ENCODE measurements at places on chromosomes 1 and 21.

DNA sequence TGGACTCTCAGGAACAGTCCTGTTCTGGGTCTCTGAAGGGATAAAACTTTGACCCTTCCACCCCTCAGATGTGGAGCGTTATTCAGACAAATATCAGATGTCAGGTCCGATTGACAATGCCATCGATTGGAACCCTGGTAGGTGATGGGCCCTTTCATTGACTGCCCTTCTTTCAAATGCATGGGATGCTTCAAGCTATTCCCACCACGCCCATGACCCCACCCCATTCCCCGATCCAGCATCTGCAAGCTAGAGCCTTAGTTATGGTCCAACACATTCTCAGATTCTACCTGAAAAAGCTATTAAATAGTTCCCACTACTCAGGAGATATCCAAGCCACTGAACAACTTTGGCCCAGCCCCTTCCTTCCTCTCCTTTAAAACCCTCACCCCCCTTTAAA is 12.5 kb downstream of the POLR3GL start:
- no peak for DNase-seq

GRCh38 chr1:239765163-239765562 is 326.5 kb upstream of the FMN2 start:
- DNase-seq = no peak

DNA sequence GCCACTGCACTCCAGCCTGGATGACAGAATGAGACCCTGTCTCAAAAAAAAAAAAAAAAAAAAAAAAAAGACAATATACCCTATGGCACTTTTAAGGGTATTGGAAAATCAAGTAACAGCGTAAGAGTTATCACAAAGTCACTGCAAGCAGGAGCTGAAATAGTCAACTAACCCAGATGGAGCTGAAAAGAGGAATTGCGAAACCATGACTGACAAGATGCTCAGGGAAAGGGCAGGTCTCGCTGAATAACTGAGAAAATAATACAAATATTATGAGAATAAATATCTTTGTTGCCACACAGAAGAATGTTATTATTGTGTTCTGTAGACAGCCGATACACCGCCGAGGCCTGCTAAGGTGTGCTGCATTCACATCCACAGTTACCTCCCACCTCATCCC is 17.8 kb downstream of the HLCS start:
- no peak for DNase-seq

DNA sequence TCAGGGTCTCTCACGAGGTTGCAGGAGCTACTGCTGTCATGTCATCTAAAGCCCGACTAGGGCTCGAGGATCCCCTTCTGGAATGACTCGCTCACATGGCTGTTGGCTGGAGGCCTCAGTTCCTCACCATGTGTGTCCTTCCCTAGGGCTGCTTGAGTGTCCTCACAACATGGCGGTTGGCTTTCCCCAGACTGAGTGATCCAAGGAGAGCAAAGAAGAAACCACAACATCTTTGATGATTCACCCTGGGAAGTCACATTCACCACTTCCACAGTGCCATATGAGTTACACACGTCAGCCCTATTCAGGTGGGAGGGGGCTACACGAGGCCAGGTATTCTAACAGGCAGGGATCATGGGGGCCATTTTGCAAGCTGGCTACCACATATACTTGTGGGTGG is 64.9 kb downstream of the FHAD1 start:
- DNase-seq = no peak

GRCh38 chr1:98792123-98792522 is 130.6 kb downstream of the SNX7 start:
- peak; percentile 48 for DNase-seq

- DNase-seq = no peak
Measured at GRCh38 chr1:85484264-85484663, 19.3 kb upstream of the DDAH1 start.

DNA sequence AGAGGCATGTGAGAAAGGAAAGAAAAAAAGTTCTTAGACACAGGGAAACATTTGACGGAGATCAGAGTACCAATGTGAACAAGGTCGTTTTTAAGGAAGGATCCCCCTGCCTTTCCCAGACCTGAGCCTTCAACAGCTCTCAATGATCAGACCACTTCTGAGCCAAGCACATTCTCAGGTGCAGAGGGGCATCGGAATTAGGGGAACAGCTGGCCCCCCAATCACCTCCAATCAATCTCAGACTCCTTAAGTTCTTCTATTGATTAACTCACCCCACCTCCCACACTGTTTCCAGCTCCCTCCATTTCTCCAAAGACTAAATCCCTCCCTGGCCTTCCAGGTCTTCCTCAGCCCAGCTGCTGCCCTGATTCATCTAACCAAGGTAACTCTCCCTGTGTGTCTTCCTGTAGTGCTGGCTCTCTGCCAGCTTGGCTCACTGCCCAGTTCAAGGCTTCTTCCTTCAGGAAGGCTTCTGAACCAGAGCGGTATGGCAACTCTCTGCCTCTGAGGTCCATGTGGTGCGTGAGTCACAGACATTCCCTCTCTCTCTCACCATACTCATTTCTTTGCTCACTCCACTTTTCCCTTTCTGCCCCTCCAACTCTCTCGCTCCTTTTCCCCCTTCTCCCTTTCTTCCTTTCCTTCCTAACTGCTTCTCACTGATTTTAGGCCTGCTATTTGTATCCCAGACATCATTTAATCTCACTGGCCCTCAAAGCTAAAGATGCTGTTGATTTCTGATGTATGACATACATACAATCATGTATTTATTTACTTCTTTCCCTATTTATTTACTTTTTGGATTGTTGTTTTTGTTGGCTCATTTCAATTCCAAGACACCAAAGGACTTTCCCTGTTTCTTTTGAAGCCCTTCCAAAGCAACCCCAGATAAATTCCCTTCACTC is 18.1 kb downstream of the CFAP45 start:
- DNase-seq = peak; percentile 89

- DNase-seq = no peak
Measured at GRCh38 chr1:202288177-202288576, 53.6 kb downstream of the UBE2T start.

- no peak for DNase-seq
Measured at GRCh38 chr1:214264196-214264595, 16.8 kb upstream of the SMYD2 start.

- no peak for DNase-seq
Measured at GRCh38 chr1:202689082-202689481, 21.2 kb downstream of the SYT2 start.

DNA sequence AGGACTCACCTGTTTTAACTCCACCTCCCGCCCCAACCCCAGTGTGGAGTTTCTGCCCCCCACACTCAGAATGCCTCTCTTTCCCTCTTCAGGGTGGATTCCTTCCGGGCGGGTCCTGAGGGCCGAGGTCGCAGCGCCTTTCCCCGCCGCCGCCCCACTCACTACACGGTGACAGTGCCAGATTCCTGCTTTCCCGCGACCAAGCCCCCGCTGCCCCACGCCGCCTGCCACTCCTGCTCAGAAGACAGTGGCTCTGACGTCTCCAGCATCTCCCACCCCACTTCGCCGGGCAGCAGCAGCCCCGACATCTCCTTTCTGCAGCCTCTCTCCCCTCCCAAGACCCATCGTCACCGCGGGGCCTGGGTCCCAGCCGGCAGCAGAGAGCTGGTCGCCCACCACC is 16.7 kb downstream of the INAVA start:
- no peak for DNase-seq

GRCh38 chr1:199172171-199173124 is 533.6 kb downstream of the PTPRC start:
- DNase-seq = no peak

GRCh38 chr1:93317207-93317606 is 28.5 kb upstream of the DR1 start:
- DNase-seq = no peak

GRCh38 chr1:195754874-195755273 is 853.4 kb downstream of the KCNT2 start:
- DNase-seq = no peak

DNA sequence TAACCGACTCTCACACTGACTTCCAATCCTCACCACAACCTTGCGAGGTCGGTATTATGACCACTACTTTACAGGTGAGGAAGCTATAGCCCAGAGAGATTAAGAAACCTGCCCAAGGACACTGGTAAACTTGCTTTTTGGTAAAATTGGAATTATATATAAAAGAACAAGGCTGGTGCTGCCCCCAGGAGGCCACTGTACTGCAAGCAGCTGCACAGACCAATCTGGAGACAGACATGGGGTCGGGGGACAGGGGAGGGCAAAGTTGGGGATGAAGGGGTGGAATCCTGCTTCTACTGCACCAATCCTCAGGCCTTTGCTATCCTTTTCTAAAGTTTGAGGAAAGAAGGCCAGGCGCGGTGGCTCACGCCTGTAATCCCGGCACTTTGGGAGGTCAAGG is 280.8 kb downstream of the SPATA17 start:
- DNase-seq = no peak

DNA sequence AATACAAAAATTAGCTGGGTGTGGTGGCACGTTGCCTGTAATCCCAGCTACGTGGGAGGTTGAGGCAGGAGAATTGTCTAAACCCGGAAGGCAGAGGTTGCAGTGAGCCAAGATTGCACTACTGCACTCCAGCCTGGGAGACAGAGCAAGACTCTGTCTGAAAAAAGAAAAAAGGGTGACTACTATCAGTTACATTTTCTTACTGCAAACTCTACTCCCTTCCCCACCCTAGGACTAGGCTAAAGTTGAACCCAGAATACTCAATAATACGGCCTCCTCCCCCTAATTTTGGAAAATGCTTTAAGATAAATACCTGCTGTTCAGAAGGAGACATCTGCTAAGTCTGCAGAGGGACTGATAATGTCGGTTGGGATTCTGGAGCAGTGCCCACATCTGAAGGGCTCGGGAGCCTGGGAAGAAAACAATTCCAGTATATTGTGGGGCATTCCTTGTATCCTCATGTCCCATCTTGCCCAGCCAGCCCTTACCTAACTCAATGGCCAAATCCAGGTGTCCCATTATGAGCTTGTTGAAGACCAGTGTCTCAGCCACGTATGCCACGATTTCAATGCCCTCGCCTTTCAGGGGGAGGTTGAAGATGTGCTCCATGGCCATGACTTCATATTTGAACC is 89.7 kb downstream of the ADCY10 start:
- DNase-seq = no peak

DNA sequence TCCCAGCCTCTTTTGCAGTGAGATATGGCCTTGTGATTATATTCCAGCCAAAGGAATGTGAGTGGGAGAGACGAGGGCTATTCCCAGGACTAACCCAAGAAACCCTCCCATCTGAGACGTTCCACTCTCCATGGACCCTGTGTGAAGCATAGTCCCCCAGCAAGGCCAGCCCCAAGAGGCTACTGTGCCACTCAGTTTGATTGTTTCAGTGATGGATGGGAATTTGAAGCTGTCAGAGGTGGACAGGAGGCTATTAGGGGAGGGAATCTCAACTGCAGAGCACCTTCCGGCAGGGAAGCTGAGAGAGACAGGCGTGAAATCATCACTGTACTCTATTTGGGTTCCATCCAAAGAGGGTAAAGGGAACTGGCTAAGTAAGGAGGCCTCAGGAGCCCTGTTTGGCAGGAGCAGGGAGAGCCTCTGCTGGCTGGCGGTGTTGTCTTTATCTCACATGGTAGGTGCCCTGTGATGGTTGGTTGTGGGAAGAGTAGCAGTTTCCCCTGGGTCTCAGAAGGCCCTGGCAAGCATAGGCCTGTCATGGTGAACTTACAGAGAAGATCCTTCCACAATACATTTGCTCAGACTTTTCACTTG is 3.4 kb upstream of the TEX35 start:
- no peak for DNase-seq

GRCh38 chr1:193850745-193851144 is 664.3 kb upstream of the B3GALT2 start:
- no peak for DNase-seq

- peak; percentile 97 for DNase-seq
Measured at GRCh38 chr1:68173936-68174737, 58.2 kb downstream of the WLS start.

GRCh38 chr1:198436276-198436675 is 104.2 kb downstream of the ATP6V1G3 start:
- no peak for DNase-seq

GRCh38 chr1:180385144-180385543 is 117.2 kb downstream of the ACBD6 start:
- DNase-seq = no peak

GRCh38 chr1:19385221-19385620 is 73.1 kb downstream of the SLC66A1 start:
- no peak for DNase-seq

DNA sequence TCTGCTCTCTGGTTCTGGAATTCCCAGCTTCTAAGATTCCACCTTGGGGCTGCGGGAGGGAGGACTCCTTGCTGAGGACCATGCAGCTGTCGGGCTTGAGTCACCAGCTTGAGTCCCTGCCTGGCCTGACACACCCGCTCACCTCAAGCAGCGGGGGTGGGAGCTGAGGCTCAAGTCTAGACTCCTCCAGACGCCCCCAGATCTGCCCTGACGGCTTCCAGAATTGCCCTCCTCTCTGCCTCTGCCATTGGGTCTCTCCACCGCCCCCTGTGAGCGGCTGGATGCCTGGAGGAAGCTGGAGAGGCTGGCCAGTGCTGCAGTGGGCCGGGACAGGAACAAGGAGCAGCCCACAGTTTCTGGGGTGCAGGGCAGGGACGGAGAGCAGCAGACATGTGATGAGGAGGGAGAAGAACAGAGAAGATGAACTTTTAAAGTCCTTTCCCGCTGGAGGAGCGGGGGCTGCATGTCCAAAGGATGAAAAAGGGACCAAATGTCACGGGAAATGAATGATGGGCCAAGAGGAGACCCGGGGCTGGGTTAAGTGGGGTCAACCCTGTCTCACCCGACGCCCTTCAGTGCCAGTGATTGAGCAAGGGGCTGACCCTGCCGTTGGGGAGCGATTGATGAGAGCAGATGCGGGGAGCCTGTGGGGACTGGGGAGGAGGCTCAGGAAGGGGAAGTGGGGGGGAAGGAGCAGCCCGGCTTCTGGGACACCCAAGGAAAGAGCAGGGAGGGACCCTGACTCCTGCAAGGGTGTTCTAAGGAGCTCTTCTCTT is 13.5 kb downstream of the CRABP2 start:
- no peak for DNase-seq

DNA sequence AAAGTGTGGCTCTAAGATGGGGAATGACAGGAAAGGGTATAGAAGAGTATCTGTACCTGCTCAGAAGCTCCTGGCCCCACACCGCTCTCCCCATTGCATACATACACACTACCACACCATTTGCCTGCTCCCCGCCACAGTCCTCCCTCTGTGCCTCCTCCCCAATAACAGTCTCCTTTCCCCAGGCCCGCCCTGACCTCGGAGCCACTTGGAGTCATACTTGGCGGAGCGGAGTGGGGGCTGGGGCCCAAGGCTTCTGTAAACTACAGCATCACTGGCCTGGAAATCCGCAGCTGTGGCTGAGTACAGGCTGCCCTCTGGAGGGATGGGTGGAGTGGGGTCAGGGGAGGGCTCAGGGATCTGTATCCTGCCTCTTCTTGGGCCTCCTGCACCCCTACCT is 8.6 kb downstream of the SEMA6C start:
- no peak for DNase-seq

- no peak for DNase-seq
Measured at GRCh38 chr1:54744696-54745095, 19.6 kb downstream of the PARS2 start.

DNA sequence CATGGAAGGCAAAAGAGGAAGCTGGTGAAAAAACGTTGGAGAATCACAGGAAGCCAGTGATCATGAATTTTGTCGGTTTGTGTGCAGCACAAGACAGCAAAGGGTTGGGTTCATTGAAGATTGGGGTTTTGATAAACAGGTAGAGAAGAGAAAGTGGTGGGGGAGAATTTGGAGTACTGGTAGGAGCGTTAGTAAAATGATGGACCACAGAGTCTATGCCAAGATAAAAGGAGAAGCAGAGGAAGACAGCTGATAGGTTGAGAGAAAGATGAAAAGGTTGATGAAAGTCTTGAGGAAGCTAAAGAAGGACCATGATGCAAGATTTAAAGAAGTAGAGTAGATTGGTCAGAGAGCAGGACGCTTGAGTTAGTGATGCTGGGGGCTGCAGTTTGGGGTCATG is 156.8 kb upstream of the POU3F1 start:
- DNase-seq = no peak

- no peak for DNase-seq
Measured at GRCh38 chr1:100866041-100866900, 28.4 kb downstream of the EXTL2 start.
